ENCODE measurements at places on chromosomes 7 and 10. TPM values are rescaled to one million over a fixed set of nuclear protein-coding genes. Genes with fewer than 3 reads are reported as not detected.

- DNase-seq, result no peak
These were observed 849.4 kb upstream of the GHITM start for GRCh38 chr10:83289948-83290347.

DNA sequence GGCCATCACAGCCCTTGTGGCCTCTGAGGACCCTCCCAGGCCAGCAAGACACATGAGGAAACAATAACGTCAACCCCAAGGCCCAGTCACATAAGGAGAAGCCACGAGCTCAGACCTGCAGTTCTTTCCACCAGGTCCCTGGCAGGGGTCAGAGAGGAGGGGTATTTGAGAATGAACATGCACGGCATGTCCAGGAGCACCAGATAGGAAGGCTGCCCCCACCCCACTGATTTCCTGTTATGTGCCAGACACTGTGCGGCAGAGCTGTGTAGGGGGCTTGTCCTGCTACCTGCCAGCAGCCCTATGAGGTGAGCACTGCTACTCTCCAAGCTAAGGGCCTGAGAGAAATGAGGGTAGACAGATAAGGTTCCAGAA, 40.7 kb upstream of the ZMIZ1 start:
- DNase-seq, result no peak

DNA sequence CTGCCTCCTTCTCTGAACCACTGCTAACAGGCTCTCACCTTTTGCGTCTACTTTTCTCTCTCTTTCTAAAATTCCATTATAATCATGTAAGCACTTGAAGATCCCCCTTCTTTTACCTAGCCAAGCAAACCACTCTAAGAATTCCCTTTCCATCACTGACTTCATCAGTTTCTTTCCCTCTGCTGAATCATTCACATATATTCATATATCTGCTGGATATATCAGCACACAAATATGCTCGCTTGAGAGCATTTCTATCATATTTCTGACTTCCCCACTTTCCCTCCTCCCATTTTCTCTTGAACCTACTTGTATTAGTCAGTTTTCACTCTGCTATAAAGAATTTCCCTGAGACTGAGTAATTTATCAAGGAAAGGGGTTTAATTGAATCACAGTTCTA, 84.2 kb upstream of the LRRN3 start:
- no peak for DNase-seq

DNA sequence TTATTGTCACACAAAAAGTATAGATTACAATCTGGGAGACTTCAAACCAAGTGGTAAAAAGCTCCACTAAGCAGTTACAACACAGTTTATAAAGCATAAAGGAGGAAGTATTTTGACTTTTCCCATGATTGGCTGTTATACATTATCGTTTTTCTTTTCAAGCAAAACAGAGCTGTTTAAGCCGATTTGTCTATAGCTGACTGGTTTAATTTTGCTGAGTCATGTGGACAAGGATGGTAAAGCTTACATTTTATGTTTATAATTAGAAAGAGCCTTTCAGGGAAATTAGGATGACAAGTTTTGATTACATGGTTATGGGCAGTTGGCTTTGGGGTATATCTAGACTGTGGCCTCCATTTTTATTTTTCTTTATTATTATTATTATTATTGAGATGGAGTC, 152.5 kb upstream of the STK17A start:
- no peak for DNase-seq

GRCh38 chr7:73734619-73735527, 3.7 kb downstream of the ABHD11 start:
- DNase-seq, result peak; percentile 89

DNA sequence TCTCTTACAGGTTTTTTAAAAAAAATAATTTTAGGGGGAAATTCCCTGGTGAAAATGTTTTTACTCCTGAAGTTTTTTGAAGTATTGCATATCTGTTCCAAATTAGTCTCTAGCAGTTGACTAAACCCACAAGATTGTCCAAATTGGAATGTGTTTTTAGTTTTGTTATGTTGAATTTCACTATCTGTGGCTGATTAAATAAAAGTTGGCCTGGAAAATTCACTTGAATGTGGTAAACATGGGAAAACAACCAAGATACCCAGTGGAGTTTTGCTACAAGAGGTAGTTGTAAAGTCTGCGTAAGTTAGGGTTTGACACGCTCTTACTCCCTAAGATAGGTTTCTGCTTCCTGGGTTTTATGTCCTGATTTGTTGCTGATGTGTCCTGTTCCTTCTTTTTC, 3.3 kb downstream of the TSGA13 start:
- DNase-seq, result no peak

GRCh38 chr10:61877887-61878739, 23.4 kb upstream of the ARID5B start:
- no peak for DNase-seq

DNA sequence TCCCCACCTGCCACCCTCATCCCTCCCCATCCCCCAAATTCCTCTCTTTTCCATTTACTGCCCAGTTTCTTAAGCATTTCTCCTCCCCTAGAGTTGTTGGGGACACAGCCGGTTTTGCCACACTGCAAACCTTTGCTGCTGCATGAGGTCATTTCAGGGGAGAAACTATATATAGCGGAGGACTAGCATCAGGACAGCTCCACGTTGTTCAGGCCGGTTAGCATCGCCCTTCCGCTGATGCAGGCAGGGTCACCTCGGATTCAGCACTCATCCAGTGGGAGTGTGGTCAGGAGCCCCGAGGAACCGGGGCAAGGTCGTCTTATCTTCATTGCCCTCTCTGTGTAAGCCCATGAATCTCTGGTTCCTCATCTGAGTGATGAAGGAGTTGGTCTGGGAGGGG, 15.6 kb downstream of the UBTD1 start:
- no peak for DNase-seq

Gene RBP3
- not detected for total RNA-seq

Gene INHBA
- 1.7 TPM for total RNA-seq

All from HT1080 (cell line).